ENCODE measurements at places on chromosomes 5 and 9.
A peak's percentile ranks its signal among the peaks of the same experiment; 100 is the strongest.

DNA sequence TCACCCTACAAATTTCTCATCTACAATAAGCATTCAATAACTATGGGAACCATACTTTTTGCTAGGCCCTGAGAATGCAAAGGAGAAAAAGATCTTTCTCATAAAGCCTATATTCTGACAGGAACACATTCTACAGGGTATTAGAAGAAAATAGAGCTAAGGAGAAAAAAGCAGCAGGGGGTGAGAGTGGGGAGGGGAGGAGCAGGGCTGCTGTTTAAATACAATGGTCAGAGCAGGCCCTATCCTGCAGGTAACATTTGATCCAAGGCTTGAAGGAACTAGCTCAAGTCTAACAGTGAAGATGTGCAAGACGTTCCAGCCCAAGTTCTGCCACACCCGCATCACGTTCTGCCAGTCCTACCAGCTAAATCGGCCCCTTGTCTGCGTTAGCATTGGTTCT is 89.7 kb downstream of the ELAVL2 start:
- no peaks in the 10 kb centered on the region for H3K27me3 ChIP-seq
- no peaks in the 10 kb centered on the region for H3K4me1 ChIP-seq
- H3K27ac ChIP-seq = no peak overlapping the region
- no peak for DNase-seq
- H3K4me3 ChIP-seq = no peak overlapping the region
- no peaks in the 10 kb centered on the region for H3K36me3 ChIP-seq

GRCh38 chr5:14185326-14186058 is 42.4 kb downstream of the TRIO start:
- DNase-seq = no peak
- H3K27me3 ChIP-seq = peaks cover 13% of the 10 kb centered on the region
- H3K36me3 ChIP-seq = no peaks in the 10 kb centered on the region
- no peak overlapping the region for H3K4me3 ChIP-seq
- no peaks in the 10 kb centered on the region for H3K4me1 ChIP-seq

DNA sequence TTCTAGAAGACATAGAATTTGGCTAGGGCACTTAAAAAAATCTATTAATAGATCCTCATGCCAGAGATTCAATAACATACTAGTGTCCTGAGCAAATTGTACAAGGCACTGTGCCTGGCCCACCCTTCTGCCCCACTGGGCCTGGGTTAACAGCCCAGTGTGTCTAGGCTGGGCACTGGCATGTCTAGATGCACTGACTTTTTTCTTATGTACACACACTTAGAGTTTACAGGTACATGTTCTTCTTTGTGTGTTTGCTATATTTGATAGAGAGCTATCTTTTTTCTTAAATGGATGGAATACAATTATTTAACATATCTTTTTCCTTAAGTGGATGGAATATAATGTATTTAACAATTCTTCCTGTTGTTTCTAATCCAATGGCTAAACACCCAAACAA is 241.5 kb downstream of the AUH start:
- H3K27ac ChIP-seq = no peak overlapping the region
- DNase-seq = no peak
- peaks cover 36% of the 10 kb centered on the region for H3K4me1 ChIP-seq
- peaks cover 70% of the 10 kb centered on the region for H3K36me3 ChIP-seq

GRCh38 chr9:37342493-37342892 is 80.0 kb upstream of the GRHPR start:
- no peak overlapping the region for H3K4me3 ChIP-seq
- no peak for DNase-seq
- no peaks in the 10 kb centered on the region for H3K27me3 ChIP-seq
- no peaks in the 10 kb centered on the region for H3K36me3 ChIP-seq
- no peak overlapping the region for H3K27ac ChIP-seq

GRCh38 chr9:752201-752600 is 89.3 kb upstream of the DMRT1 start:
- H3K4me1 ChIP-seq = peaks cover 86% of the 10 kb centered on the region
- H3K27ac ChIP-seq = peak overlapping the region; percentile 67
- no peak for DNase-seq
- H3K36me3 ChIP-seq = peaks cover 3% of the 10 kb centered on the region
- no peaks in the 10 kb centered on the region for H3K27me3 ChIP-seq

Measured in activated CD8-positive, alpha-beta memory T cell treated with anti-CD3 and anti-CD28 coated beads, Interleukin-2, amount 10 ng/mL, durations not matched to agents 7 days and 5 days (primary cell).